ENCODE measurements at places on chromosomes 2 and 18.

DNA sequence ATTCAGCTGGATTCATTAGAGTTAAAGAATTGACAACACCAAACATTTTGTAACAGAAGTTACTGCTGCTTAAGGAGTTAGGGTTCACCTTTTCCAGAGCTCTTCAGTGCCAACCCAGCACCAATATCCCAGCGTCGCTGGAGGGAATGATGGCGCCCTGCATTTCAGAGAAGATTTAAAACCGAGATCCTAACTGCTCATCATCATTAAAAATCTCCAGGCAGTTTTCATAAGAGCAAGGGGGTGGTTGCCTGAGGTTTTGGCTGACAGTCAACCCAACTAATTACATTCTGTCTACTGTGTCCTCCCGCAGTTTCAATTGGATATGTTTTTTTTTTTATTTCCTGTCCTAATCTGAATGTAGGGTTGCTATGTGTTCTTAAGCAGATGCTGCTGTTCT lies 509.6 kb upstream of the TCF4 start:
- no peak for DNase-seq

DNA sequence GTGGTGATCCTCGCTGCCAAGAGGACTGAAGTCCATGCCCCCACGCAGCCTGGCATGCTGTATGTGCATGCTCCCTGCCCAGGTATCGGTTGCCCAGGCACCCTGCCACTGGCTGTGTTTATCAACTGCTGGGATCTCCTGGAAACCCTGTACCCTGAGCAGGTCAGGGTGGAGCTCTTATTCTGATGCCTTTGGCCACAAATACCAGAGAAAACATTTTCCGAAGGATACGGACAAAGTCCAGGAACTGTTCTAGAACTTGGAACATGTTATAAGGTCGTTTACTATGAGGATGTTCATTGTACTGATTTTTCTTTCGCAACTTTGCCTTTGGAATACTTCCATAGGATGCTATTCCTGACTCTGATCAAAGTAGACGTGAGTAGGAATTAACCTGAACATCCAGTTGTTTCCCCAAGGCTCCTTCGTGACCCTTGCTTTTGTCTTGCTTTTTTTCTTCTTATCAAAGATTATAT lies 55.2 kb downstream of the TMEM17 start:
- DNase-seq = no peak

DNA sequence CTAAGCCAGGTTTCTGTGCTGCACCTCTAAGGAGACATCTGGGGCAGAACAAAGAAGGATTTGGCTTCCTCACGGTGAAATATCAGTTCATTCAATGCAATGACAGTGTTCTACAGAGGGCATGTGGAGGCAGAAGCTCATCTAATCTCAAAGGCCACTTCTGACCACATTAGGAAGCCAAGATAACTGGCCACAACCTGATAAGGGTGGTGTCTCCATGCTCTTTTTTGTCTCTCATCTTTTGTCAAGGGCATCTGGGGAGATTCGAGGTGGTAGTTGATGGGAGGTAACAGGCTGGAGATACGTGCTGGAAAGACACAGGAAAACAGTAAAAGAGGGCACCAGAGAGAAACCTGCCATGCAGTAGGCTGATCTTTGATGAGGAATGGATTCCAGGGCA lies 303.9 kb downstream of the LRATD1 start:
- no peak for DNase-seq

DNA sequence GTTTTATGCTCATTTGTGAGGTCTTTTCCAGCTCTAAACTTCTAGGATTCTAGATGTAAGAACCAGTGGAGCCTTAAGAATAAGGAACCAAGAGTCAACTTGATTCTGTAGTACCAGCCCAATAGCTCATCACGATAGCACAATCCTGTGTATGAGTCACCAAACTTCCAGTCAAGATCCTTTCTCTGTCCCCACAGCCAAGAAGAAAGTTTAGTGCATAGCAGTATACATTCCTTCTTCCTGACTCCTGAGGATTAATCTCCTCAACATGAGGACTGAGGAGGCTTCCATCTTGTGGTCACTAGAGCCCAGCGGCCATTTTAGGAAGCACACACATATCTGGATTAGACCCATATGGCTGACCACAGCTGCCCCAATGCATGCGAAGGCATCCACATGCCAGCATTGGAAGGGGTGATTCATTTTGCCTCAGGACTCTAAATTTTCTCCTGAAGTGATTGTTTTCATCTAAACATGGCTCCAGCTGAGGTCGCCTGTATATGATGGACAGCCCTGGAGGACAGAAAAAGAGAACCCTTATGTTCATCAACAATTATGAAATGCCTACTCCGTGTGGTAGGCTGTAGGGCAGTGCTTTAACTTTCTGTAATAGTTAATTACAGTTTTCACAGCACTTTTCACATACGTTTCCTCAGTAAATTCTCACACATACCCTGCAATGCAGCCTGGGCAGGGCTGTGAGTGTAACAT lies 53.5 kb downstream of the RASGRP3 start:
- no peak for DNase-seq

DNA sequence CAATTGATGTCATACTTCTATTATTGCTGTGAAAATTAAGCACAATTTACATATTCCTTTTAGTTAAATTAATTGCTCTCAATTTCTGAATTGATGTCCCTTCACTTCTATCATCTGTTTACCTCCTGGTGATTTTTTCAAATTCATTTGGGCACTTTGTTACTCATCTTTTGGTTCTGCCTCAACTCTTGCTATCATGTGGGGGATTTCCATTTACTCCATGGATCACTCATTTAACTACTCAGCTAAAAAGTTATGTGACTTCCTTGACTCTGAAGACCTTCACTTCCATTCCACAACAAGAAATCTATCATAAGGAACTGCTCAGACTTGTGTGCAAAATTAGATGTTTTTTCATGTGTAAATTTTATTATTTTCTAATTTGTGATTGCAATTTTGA lies 126.2 kb downstream of the EHBP1 start:
- no peak for DNase-seq

- no peak for DNase-seq
Measured at GRCh38 chr2:20178666-20179465, 46.1 kb downstream of the SDC1 start.

GRCh38 chr2:70212298-70212932 lies 21.6 kb upstream of the C2orf42 start:
- DNase-seq = no peak

DNA sequence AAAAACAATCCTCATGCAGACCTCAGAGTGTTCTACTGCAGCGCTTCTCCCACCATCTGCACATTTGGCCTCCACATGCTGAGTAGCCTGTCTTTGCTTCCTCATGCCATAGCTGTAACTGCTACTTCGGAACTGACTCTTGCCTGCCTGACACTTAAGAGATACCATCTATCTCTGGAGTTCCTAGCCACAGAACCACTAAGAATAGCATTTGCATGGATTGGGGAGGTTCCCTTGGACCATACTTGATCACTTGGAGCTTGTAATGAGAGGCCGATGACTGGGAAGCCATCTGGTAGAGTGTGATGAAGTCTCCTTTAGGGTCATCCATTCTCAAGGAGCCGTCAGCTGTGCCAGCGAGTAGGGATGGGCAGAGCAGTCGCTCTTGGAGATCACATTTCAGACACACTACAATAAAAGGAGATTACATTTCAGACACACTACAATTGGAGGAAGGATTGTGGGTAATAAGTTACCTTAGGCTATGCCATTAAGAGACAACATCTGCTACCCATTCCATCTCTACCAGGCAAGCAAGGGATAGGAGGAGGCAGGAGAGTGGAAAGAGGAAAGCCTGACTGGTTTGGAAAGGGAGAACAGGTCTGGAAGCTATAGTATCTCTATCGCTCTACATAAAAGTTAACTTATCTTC lies 21.8 kb downstream of the DOK1 start:
- DNase-seq = no peak

- DNase-seq = no peak
Measured at GRCh38 chr2:5175231-5175630, 517.0 kb upstream of the SOX11 start.

GRCh38 chr2:124001696-124002430 lies 23.2 kb upstream of the CNTNAP5 start:
- DNase-seq = no peak

- no peak for DNase-seq
Measured at GRCh38 chr2:22626621-22627020, 758.4 kb upstream of the KLHL29 start.

DNA sequence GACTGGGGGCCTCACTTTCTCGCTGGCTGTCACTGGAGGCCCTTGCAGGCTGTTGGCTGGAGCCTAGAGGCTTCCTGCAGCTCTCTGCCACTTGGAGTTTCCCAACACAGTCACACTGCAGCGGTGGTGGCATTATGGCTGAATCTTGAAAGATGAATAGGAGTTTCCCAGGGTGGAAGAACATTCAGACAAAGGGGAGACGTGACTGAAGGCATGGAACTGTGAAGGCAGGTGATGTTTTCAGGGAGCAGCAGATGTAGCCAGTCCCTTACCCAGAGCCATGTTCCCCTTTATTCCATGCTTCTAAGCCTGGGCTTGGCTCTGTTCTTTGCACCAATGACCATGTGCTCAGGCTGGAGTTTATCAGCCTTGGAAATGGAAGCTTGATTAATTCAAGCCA lies 106.7 kb upstream of the BOD1L2 start:
- no peak for DNase-seq

Data from type B pancreatic cell (in vitro differentiated cells).